ENCODE measurements at places on chromosomes 11 and 22.

GRCh38 chr11:76667856-76668255 is 2.7 kb downstream of the LRRC32 start:
- no peak for DNase-seq

- no peak for DNase-seq
Measured at GRCh38 chr11:1300121-1300520, 9.3 kb downstream of the TOLLIP start.

DNA sequence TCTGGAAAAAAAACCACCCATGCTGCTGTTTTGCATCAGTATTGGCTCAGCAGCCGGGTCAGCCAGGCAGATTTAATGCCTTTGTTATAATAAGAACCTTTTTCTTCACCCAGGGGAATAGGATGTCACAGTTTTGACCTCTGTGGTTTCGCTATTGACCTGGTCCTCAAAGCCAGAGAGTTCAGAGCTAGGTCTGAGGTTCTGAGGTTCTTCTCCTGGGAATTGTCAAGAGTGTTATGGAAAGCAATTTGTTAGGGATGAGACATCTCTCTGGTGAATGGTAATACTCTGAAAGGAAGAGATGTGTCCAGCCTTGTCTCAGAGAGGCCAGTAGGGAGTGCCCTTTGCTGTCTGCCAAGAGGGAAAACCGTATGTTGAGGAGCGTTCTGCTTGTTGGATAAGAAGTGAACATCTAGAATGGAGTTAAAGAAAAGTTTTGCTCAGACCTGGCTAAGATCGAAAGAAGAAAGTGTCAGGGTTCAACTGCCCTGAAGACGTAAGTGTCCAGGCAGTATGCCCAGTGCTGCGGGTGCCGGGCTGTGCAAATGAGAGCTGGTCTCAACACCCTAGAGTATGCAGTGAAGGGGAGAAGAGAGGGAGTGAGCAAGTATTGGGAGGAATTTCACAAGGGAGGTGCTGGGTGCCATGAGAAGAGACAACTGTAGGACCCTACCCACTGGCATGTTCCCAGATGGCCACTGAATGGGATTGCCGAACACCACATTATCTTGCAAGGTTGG is 150.9 kb upstream of the TTC12 start:
- DNase-seq = peak; percentile 58

GRCh38 chr11:74909812-74910211 is 39.1 kb downstream of the XRRA1 start:
- no peak for DNase-seq

DNA sequence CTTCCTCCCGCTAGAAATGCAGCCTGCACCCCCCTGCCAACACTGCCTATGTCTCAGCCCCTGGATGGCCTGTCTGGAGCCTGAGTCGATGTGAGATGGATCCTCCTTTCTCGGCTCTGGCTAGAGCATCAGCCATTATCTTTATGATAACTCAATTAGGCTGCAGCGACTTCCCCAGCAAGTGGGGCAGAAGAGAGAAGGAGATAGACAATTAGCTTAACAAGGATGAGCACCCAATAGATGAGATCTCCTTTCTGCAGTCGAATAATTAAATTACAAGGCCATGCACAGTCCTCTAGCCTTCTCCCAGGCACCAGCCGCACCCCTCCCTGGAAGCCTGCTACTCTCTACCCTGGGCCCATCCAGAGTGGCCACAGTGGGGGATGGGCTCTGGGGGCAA is 179.3 kb downstream of the CEP164 start:
- no peak for DNase-seq

DNA sequence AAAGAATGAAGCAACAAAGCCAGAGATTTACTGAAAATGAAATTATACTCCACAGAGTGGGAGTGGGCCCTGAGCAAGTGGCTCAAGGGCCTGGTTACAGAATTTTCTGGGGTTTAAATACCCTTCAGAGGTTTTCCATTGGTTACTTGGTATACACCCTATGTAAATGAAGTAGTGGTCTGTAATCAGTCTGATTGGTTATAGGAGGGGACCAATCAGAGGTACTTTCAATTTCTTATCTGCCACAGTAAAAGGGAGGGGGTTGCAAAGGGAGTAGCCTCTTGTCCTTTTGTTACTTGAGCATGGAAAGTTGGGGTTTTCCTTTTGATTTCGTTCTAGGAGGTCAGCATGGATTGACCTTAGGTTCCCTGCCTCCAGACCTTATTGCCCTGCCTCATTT is 63.5 kb downstream of the ATM start:
- DNase-seq = no peak

DNA sequence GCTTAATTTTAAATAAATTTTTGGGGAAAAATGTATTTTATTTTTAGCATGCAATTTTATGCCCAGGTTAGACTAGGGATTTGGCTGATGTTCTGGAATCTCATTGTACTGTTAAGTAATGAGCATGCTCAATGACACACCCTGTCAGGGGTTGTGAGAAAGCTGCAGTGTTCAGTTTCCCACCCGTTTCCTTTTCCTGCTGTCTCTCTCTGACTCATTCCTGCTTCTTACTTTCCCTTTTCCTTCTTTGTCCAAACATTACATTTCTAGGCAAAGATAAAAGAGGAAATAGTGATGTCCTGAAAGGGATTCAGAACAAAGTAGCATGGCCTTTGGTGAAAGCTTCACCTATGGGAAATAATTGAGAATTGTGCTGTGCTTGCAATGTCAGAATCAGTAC is 22.7 kb downstream of the OOSP3 start:
- peak; percentile 25 for DNase-seq

- no peak for DNase-seq
Measured at GRCh38 chr11:10606536-10607208, 38.2 kb upstream of the LYVE1 start.

- peak; percentile 49 for DNase-seq
Measured at GRCh38 chr11:75432911-75433321, at the start of gene KLHL35. TSS of gene KLHL35 (minus strand) at chr11:75433203. CDS start at chr11:75430629, 2,574 bp downstream.

DNA sequence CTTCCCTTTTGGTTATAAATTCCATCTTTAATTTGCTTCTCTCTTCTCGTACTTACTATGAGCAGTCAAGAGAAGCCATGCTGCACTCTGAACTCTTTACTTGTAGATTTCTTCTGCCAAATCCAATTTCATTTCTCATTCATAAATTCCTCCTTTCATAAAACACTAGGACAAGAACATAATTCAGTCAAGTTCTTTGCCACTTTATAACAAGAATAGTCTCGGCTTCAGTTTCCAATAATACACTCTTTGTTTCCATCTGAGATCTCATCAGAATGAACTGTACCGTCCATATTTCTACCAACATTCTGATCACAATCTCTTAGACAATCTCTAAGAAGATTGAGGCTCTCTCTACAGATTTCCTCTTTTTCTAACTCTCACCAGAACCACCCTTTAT is 25.1 kb downstream of the IZUMO1R start:
- DNase-seq = no peak

DNA sequence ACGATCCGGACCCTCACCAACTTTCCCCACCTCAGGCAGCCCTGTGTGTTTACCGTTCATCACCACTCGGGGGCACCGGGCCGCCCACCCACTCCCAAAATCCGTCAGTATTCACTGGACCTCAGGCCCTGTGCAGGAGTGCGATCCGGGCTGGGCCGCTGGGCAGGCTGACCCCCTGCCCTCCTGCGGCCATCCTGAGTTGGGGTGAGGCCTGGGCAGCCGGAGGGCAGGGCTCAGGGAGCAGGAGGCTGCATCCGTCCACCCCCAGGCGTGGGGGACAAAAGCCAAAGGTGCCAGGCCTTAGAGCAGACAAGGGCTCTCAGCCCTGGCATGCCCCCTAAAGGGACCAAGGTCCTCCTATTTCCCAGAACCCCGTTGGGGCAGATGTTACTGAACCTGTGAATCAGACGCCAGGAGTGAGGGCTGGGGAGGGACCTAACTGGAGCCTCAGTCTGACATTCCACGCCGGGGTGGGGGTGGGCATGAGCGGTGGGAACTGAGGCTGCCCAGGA is 16.8 kb upstream of the TMEM191C start:
- peak; percentile 6 for DNase-seq

DNA sequence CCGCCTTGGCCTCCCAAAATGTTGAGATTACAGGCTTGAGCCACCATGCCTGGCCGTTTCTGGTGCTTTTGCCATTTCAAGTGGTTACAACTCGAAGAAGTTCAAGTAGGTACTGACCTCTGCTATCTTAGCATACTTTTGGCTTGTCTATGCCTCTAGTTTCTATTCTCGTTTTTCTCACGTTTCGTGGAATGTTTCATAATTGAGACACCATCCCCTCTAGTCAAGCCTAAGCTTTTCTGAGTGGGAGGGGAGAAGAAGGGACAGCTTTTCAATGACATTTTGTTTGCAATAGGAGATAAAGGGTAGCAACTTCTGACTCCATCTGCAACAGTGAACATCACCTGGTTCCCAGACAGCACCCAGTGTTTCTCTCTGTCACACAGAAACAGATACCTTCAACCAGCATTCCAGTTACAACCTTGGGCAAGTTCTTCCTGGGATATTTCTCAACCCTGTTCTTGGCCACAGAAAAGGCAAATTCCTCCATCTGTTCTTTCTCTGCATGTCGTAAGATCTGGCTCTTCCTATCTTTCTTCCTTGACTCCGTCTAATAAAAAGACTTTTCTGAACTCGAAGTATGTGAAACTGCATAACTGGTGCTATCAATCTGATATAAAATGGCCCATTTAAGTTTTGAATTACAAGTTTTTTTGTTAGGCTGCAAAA is 25.5 kb downstream of the DDI1 start:
- DNase-seq = no peak

DNA sequence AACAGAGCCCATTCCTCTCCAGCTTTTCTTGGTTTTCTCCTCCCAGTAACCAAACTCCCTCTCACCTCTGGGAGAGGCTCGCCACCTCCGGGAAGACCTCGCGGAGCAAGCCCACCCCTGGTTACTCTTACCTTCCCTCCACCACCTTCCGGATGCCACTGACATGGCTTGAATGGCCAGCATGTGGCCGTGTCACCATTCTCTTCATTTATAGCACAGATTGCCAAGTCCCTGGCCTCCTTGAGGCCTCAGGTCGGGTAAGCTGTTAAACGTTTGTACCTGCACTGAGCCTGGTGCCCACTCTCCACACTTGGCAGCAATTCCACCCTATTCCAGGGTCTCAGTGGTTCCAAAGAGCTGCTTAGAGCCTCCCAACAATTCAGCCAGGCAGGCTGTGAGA is 8.0 kb upstream of the FXYD2 start:
- no peak for DNase-seq

- DNase-seq = no peak
Measured at GRCh38 chr11:70788248-70789022, 390.1 kb downstream of the CTTN start.

- DNase-seq = no peak
Measured at GRCh38 chr11:110527146-110527545, 97.4 kb downstream of the FDX1 start.

- DNase-seq = no peak
Measured at GRCh38 chr22:18121506-18121905, 10.9 kb downstream of the TUBA8 start.

DNA sequence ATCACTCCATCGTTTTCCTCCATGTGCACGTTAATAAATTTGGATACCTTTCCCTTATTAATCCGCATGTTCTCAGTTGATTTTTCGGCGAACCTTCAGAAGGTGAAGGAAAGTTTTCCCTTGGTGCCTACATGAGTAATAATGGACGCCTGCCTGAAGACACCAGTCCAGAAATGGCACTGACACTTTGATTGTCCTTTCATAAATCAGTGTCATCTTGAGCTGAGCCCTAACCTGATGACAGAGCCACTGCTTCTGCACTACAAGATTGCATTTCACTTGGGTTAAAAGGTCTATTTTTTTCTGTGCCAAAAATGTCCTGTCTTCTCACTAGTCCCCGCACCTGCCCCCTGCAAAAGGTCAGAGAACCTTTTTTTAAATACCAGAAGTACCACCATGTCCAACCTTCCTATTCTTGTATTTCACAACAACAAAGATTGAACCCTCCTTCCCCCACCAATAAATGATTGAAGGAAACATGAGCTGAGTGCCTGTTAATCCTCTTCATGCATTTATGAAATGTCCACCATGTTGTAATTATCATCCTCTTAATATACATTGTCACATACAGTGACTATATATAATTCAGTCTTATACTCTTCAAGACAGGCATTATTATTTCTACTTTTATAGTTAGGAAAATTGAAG is 219.9 kb upstream of the UBASH3B start:
- DNase-seq = peak; percentile 10

DNA sequence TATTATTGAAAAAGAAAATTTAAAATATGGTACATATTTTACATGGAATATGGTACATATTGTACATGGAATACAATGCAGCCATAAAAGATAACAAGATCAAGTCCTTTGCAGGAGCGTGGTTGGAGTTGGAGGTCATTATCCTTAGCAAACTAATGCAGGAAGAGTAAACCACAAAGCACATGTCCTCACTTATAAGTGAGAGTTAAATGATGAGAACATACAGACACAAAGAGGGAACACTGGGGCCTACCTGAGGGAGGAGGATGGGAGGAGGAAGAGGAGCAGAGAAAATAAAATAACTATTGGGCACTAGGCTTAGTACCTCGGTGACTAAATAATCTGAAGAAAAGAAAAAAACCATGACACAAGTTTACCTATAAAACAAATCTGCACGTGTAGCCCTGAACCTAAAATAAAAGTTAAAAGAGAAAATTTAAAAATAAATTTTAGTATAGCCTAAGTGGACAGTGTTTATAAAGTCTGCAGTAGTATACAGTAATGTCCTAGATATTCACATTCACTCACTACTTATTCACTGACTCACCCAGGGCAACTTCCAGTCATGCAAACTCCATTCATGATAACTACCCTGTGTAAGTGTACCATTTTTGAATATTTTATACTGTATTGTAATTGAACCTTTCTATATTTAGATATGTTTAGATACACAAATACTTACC is 204.4 kb downstream of the FAM76B start:
- DNase-seq = no peak

DNA sequence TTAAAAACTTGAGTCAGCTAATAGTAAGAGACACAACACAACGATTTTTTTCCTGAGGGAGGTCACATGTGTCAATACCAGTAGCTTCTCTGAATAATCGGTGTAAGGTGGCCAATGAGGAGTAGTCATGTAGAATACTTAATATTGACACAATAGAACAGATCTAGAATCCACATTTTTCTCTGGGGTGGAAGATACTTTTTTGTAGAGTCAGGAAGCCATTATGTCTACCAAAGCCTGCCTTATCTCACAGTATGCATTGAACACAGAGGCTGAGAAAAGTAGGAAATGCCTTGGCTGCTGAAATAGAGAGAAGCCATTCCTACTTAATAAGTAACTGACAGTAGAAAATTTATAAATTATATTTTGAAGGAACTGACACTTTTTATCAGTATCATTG is 725.0 kb downstream of the METTL15 start:
- no peak for DNase-seq

GRCh38 chr11:67400942-67401494 is 640 bp downstream of the PPP1CA start:
- DNase-seq = no peak

- no peak for DNase-seq
Measured at GRCh38 chr11:110147962-110148709, 54.9 kb downstream of the ZC3H12C start.

Measured in muscle of back (tissue), 13 donors.